NCI-H1930 (cell line): ENCODE measurements at places on chromosomes 11 and 22.

DNA sequence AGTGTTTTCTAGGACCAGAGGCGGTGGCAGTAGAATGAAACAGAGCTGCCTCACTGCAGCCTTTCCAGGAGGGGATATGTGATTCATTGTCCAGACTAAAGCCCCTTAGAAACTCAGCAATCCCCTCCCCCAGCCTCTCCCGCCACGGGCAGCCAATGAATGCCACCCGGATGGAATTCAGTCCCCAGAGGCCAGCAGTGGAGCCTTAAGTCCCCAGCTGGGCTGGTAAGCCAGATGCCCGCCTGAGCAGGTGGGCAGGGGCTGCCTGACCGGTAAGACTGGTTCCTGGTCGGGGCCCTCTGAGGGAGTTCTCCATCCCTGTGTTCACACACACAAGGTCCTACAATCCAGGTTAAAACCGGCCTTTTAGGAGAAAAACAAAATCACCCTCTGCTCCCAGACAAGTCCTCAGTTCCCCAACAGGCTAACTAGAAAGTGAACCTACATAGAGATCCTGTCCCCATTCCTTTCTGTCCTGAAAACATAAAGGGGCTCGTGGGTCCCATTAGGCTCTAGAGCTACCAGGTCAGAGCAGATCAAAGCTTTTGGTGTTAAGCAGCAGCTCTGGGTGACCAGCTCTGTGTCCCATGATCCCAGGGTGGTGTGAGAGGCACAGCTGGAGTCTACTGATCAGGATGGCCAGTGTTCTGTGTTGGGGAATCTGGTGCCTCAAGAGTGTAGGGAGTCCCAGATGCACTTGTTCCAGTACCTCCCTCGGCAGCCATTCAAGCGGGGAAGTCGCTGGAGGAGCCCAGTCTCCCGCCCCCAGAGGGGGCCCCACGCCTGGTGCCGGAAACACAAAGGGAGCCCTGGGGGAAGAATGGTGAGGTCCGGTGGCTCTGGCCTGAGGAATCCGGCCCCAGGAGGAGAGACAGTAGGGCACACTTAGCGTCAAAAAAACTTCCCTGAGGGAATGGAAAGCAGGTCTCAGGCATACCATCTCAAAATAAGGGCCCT is 2.6 kb downstream of the PATZ1 start:
- no peak for DNase-seq

- no peak for DNase-seq
Observed at GRCh38 chr11:48170241-48171233, 46.1 kb upstream of the OR4B1 start.

- DNase-seq = no peak
Observed at GRCh38 chr11:34335801-34336200, 22.0 kb downstream of the ABTB2 start.

DNA sequence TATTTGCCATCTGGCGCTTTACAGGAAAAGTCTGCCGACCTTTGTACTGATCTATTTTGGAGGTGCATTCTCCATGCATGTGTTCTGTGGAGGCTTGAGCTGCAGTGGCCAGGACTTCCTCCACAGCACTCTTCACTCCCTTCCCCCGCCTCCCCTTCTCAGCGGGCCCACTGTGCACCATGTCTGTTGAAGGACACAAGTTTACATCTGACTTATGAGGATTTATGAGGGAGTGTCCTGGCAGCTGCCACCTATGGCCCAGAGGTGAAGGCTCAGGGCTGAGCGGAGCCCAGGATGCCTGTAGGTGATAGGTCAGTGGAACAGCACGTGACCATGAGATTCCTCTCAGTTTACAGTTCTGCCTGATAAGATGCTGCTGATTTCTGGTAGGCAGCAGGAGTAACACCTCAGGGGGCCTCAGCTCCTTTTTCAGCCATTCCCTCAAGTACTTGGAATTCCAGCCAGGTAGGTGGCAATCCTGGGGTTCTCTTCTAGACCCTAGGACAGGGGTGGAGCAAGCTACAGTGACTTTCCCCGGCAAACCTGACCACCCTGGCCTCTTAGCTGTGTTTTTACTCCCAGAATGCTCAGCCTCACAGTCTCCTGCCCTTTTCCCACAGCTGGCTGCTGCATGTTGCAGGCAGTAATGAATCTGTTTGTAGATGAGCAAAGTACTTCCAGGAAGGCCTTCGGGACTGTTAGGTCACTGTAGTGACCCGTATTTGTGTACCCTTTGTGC is 59.9 kb downstream of the PPFIBP2 start:
- DNase-seq = no peak

- no peak for DNase-seq
Observed at GRCh38 chr11:18790883-18791206, 753 bp downstream of the PTPN5 start.

GRCh38 chr11:24885580-24886173 is 388.8 kb downstream of the LUZP2 start:
- no peak for DNase-seq

DNA sequence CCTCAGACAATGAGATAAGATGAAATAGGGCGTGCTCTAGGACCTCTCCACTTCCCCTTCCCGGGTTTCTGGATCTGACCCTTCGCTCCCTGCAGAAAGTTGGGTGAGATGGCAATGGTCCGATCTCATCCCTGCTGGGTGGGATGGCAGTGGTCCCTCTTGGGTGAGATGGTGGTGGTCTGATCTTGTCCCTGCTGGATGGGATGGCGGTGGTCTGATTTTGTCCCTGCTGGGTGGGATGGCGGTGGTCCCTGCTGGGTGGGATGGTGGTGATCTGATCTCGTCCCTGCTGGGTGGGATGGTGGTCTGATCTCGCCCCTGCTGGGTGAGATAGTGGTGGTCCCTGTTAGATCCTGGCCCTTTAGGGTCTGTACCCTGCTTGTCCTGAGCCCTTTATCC is 21.3 kb downstream of the ST14 start:
- no peak for DNase-seq

DNA sequence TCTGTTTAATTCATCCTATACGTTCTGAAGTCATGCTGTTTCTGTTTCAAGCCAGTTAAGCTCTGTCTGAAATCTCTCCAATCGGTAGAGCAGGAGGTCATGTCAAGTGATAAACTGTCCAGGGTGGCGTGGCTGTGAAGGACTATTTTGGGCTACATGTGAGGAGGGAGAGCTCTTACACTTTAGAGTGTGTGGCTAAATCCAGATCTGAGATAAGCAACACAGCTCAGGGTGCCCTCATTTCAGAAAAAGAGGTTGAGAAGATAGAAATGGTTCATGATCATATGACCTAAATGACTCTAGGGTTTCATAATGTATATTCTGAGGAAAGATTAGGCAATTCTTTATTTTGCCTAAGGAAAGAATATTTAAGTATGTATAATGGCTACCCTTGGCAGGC is 8.4 kb downstream of the BLID start:
- DNase-seq = no peak

- no peak for DNase-seq
Observed at GRCh38 chr11:83374311-83374710, 88.1 kb upstream of the CCDC90B start.

GRCh38 chr11:74557526-74557925 is 34.9 kb upstream of the POLD3 start:
- no peak for DNase-seq

DNA sequence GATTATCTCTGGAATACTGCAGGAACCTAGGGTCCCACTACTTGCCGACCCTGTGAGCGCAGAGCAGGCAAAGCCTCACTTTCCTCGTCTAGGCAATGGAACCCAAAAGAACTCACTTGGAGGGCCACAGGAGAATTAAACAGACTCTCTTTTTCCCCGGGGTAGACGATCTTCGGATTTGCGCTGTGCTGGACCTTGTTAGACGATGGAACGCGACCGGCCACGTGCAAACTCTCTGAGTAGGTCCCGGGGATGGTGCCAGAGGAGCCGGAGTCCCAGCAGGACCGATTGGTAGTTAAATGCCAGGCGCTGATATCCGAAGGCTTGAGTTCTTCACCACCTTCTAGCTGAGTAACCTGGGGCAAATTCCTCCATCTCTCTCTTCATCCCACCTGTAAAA is 1.0 kb upstream of the SLC1A2 start:
- DNase-seq = no peak

DNA sequence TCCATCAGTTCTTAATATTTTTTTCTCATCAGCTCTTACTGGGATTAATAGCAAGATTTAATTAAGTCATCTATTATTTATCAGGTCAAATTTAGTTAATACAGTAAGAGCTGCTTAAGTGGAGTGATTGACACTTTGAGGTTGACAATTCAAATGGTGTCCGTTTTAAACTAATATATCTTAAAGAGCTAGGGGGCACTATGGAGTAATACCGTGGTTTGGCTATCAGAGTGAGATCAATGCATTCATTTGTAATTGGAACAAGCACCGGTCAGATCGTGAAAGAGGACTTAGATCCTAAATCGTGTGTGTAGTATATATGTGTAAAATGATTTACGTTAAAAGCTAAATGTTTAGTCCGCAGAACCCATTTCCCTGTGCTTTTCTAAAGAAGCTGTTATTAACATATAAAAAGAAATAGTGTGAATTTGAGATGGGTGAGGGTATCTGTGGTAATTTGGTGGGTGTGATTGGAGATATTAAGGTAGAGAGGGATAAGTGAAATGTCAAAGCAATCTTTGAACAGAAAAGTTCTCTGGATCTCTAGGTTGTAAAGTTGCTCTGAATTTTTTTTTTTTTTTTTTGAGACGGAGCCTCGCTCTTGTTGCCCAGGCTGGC is 2.3 kb downstream of the SIK2 start:
- peak; percentile 19 for DNase-seq

DNA sequence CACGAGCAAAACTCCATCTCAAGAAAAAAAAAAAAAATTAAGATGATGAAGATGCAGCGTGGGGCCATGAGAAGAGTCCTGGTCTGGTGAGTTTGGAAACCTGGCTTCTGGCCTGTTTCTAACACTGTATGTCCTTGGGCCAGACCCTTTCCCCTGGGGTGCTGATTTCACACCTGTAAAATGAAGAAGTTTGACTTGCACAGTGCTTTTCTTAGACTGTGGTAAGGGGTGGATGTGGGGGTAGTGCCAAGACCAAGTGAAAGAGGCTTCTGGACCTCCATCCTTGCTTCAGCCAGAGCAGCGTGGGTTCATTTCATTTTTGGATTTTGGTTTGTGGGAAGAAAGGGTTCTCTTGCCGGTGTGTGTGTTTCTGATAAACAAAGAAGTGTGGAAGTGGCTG is 42.1 kb downstream of the PTPRJ start:
- DNase-seq = no peak

DNA sequence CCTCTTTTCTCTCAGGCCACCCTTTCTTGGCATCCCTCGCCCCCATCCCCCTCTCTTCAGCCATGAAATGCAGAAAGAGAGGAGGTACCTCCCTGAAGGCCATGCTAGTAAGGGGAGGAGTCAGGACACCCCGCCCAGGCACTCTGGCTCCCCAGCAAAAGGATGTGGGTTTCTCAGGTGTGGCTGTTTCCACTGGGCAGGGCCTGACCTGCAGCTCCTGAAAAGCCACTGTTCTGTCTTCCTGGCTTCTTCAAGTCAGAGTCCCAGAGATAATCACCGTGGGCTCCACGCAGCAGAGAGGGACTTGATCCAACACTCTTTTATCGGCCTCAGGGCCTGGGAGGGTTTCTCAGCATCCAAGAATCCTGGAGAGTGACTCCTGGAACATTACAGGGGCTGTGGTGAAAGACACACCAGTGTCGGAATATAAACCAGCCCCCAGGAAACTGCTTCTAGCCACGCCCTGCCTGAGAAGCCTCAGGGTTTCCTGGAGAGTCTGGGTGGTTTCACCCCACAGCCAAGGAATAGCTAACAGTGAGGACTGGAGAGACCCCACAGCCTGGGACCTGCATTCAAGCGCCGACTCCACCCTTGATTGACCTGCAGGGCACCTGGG is 45.7 kb upstream of the TSPAN18 start:
- DNase-seq = no peak

DNA sequence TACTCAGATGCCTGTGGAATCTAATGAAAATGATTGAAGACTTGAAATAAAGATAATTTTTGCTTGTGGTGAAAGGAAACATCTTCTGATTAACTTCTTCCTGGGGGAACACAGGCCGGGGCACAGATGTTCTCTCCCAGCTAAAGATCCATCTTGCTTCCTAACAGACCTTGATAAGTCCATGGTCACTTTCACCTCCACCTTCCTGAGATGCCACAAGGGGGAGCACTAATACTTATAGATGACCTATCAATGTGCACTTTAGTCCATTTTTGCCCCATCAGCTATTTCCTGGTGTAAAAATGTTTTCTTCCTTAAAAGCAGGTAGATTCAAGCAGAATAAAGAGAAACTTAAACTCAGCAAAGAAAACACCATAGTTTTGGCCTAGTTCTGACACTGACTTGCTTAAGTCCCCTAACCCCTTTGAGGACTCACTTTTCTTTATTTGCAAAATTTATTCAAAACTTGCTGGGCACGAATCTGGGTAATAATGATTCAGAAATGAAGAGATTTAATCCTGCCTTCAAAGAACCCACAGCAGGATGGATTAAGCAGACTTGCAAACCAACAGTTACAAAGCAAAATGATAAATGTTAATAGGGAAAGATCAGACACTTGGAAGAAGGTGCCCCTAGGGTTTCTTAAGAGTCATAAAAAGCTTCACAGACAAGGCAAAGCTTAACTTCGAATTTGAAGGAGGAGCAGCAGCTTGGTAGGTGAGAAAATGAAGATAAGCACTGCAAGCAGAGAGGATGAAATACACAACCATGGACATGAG is 158.7 kb downstream of the RAB38 start:
- peak; percentile 57 for DNase-seq

- DNase-seq = no peak
Observed at GRCh38 chr22:37133304-37134018, 16.3 kb downstream of the IL2RB start.

GRCh38 chr11:84249344-84250135 is 963.4 kb upstream of the CCDC90B start:
- no peak for DNase-seq

DNA sequence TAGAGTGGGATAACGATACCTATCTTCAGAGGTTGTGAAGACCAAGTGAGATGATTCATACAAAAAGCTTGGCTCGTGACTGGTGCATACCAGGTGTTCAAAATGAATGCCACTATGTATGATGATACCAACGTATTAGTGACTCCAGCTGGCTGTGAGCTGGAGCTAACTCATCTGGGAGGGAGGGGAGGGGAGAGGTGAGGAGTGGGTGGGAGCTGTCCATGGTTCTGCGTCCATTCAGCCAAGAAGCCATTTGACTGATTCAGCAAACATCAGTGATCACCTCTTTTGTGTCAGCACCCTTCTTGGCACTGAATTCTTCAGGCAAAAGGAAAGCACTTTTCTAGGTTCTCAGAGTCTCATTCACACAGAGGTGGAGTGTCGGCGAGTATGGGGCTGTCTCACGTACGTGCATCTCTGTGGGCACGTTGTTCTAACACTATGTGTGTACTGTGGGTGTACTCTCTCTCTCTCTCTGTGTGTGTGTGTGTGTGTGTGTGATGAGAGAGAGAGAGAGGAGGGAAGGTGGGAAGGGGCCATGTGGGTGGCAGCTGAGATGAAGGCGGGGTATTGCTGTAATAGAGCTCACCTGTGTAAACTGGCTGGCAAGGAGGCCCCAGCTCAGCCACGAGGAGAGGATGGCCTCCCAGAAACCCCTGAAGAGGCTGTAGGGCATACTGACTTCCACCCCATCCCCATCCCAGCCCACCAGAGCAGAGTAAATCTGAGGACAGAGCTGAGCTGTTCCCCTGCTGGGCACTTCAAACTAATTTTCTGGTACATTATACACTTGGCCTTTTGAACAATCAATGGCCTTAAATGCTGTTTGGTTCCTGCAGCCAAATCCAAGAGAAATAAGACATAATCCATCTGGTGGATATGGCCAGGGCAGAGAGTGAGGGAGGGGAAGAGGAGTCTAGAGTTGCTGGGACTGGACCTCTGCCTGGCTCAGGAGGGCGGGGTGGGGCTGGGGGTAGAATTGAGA is 96.1 kb upstream of the THY1 start:
- DNase-seq = no peak
